ENCODE measurements at places on chromosomes 16 and 17.

DNA sequence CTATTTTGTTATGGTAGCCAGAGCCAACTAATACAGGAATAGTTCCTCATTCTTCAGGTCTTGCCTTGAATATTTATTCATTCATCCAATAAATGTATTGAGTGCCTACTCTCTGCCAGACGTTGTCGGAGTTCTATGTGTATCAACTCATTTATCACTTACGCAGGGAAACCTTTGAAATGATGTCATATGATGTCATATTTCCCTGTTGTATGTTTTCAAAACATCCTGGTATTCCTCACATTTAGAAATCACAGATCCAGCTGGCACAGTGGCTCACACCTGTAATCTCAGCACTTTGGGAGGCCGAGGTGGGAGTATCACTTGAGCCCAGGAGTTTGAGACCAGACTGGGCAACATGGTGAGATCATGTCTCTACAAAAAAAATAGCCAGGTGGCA lies 2.7 kb upstream of the NLE1 start:
- H3K4me1 ChIP-seq = no peaks in the 10 kb centered on the region
- DNase-seq = no peak
- H3K36me3 ChIP-seq = peaks cover 1% of the 10 kb centered on the region

DNA sequence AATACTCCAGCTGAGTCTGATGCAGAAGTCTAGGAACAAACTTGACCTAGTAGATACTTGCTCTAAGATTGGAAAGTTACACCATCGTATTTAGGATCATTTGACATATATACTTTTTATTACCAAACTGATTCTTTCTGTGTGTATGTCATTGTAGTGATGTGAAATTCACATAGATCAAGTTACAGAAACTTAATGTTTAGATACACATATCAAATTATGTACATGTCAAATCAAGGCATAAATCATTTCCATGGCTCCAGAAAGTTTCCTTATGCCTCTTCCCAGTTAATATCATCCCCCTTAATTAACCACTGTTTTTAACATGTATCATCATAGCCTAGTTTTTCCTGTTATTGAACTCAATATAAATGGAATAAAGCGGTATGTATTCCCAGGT lies 292.0 kb upstream of the CDH11 start:
- no peak overlapping the region for H3K4me3 ChIP-seq
- H3K27ac ChIP-seq = no peak overlapping the region
- no peaks in the 10 kb centered on the region for H3K4me1 ChIP-seq
- H3K27me3 ChIP-seq = peaks cover 2% of the 10 kb centered on the region
- no peaks in the 10 kb centered on the region for H3K36me3 ChIP-seq

GRCh38 chr16:721765-722540 lies 1.0 kb downstream of the ANTKMT start:
- no peak overlapping the region for H3K27ac ChIP-seq
- no peak for DNase-seq
- no peaks in the 10 kb centered on the region for H3K36me3 ChIP-seq
- no peaks in the 10 kb centered on the region for H3K4me1 ChIP-seq
- peak overlapping the region; percentile 69 for H3K4me3 ChIP-seq

- no peak for DNase-seq
- H3K4me1 ChIP-seq = peaks cover 15% of the 10 kb centered on the region
- H3K27me3 ChIP-seq = no peaks in the 10 kb centered on the region
- no peak overlapping the region for H3K27ac ChIP-seq
- peaks cover 1% of the 10 kb centered on the region for H3K36me3 ChIP-seq
- H3K4me3 ChIP-seq = no peak overlapping the region
Observed at GRCh38 chr17:50430821-50431618, 5.0 kb downstream of the ACSF2 start.

DNA sequence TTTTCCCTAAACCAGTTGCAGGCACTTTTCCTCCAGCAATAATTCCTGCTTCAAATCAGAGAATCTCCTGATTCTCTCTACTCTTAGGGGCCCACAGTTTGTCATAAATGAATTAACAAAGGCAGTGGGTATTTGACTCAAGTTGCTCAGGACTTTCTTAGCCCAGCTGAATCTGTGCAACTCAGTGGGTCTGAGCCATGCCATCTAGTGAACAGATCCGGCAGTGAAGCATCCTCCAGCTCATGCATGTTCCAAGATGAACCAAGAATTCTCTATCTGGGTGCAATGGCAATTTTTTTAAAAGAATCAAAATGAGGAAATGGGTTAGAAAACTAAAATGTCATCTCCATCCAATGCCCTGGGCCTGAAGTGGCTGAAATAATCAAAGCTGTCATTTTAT lies 575.2 kb upstream of the CDH11 start:
- H3K27me3 ChIP-seq = no peaks in the 10 kb centered on the region
- no peaks in the 10 kb centered on the region for H3K36me3 ChIP-seq
- no peak overlapping the region for H3K4me3 ChIP-seq
- H3K27ac ChIP-seq = no peak overlapping the region
- H3K4me1 ChIP-seq = no peaks in the 10 kb centered on the region

DNA sequence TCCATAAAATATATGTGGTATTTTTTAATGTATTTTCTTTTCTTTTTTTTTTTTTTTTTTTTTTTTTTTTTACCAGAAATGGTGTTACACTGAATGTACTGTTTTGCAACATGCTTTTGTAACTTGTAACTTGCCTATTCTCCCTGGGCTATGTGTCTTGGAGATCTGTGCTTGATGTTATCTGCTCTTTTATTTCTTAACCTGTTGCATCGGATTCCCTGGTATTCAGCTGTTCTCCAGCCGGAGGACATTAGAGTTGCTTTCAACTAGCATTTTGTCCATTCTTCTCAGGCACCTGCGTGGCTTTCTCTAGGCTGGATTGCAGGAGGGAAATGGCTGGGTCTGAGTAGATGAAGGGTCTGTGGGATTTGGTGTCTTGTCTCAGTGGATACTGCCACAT lies 47.4 kb downstream of the KATNIP start:
- H3K4me1 ChIP-seq = no peaks in the 10 kb centered on the region
- H3K4me3 ChIP-seq = no peak overlapping the region
- no peak for DNase-seq
- no peaks in the 10 kb centered on the region for H3K27me3 ChIP-seq
- no peaks in the 10 kb centered on the region for H3K36me3 ChIP-seq
- H3K27ac ChIP-seq = no peak overlapping the region

- H3K27ac ChIP-seq = peak overlapping the region; percentile 98
- no peak for DNase-seq
Observed at GRCh38 chr17:8153525-8153956, 1.3 kb upstream of the PER1 start.

- H3K4me1 ChIP-seq = peaks cover 6% of the 10 kb centered on the region
- H3K27me3 ChIP-seq = no peaks in the 10 kb centered on the region
- H3K4me3 ChIP-seq = no peak overlapping the region
- DNase-seq = no peak
- peaks cover 35% of the 10 kb centered on the region for H3K36me3 ChIP-seq
- H3K27ac ChIP-seq = no peak overlapping the region
Observed at GRCh38 chr17:62573480-62574117, 53.9 kb upstream of the MRC2 start.

- no peaks in the 10 kb centered on the region for H3K36me3 ChIP-seq
- DNase-seq = no peak
- H3K27ac ChIP-seq = no peak overlapping the region
- no peaks in the 10 kb centered on the region for H3K4me1 ChIP-seq
- no peak overlapping the region for H3K4me3 ChIP-seq
- H3K27me3 ChIP-seq = peaks cover 7% of the 10 kb centered on the region
Observed at GRCh38 chr16:4602331-4602730, 12.4 kb downstream of the UBALD1 start.

DNA sequence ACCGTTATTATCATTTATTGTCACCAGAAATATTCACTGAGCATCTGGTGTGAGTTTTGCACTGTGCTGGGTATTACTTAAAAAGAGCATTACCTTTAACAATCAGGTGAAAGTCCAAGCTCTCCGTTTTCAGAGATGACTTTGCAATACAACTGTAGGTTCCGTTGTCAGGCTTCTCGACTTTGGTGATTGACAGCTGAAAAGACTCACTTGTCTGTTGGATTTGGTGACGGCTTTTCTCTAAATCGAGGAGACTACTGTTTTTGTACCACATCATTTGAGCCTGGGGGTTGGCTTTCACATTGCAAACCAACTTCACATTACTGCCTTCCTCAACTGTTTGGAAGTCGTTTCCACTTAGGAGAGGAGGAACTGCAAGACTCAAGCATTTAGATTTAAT lies 9.1 kb downstream of the TMIGD1 start:
- no peak overlapping the region for H3K27ac ChIP-seq
- H3K27me3 ChIP-seq = peaks cover 15% of the 10 kb centered on the region
- no peaks in the 10 kb centered on the region for H3K36me3 ChIP-seq
- no peak overlapping the region for H3K4me3 ChIP-seq

DNA sequence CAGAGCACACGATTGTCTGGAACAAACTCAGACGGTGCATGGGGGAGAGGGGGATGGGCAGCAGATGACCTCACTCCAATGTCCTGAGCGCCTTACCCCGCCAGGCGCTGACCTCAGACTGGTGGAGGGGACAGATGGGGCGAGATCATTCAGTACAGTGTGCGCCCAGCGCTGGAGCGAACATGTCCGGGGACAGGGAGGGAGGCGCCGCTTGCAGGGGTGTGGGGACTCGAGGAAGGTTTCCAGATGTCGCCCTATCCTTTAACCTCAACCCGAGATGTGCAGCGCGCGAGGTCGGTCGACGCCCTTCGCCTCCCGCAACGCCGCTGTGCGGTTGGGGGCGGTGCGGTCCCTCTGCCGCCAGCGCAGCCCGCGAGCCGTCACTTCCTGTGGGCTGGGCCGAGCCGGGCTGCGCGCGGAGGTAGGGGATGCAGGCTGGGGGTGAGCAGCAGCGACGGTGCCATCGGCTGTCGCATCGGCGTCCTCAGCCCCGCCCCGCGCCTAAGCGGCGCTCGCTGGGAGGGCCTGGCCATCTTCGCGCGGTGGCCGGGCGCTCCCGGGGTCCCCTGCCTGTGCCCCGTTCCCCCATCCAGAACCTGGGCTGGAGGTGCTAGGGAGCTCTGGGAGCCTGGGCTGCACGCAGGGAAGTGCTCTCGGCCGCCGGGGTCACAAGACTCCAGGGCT lies 5.3 kb upstream of the CDR2L start:
- H3K27ac ChIP-seq = peak overlapping the region; percentile 74
- no peaks in the 10 kb centered on the region for H3K36me3 ChIP-seq
- H3K4me1 ChIP-seq = peaks cover 17% of the 10 kb centered on the region
- peak overlapping the region; percentile 89 for H3K4me3 ChIP-seq

- peaks cover 38% of the 10 kb centered on the region for H3K4me1 ChIP-seq
- H3K4me3 ChIP-seq = no peak overlapping the region
- H3K27me3 ChIP-seq = no peaks in the 10 kb centered on the region
- H3K36me3 ChIP-seq = peaks cover 29% of the 10 kb centered on the region
- H3K27ac ChIP-seq = no peak overlapping the region
Observed at GRCh38 chr16:16028311-16028999, 79.0 kb downstream of the ABCC1 start.

GRCh38 chr17:58219789-58220183 lies 731 bp upstream of the MKS1 start:
- peaks cover 26% of the 10 kb centered on the region for H3K4me1 ChIP-seq
- no peak for DNase-seq

GRCh38 chr16:68299571-68300453 lies 10.9 kb downstream of the SLC7A6OS start:
- H3K4me3 ChIP-seq = no peak overlapping the region
- no peak for DNase-seq
- peak overlapping the region; percentile 36 for H3K27ac ChIP-seq
- peaks cover 32% of the 10 kb centered on the region for H3K4me1 ChIP-seq
- no peaks in the 10 kb centered on the region for H3K27me3 ChIP-seq

- no peak overlapping the region for H3K4me3 ChIP-seq
- H3K36me3 ChIP-seq = no peaks in the 10 kb centered on the region
- H3K27ac ChIP-seq = no peak overlapping the region
- no peaks in the 10 kb centered on the region for H3K4me1 ChIP-seq
Observed at GRCh38 chr17:63120406-63120805, 154.4 kb downstream of the TANC2 start.

GRCh38 chr17:29591737-29592608 lies 959 bp upstream of the ANKRD13B start:
- peak overlapping the region; percentile 80 for H3K27ac ChIP-seq
- DNase-seq = peak; percentile 78
- no peaks in the 10 kb centered on the region for H3K27me3 ChIP-seq
- peaks cover 41% of the 10 kb centered on the region for H3K4me1 ChIP-seq
